Stimulated activated CD4-positive, alpha-beta T cell treated with anti-CD3 and anti-CD28 coated beads, Interleukin-2, amount 100 ng/mL, for 48 hours (primary cell): ENCODE measurements at places on chromosomes 4 and X.

DNA sequence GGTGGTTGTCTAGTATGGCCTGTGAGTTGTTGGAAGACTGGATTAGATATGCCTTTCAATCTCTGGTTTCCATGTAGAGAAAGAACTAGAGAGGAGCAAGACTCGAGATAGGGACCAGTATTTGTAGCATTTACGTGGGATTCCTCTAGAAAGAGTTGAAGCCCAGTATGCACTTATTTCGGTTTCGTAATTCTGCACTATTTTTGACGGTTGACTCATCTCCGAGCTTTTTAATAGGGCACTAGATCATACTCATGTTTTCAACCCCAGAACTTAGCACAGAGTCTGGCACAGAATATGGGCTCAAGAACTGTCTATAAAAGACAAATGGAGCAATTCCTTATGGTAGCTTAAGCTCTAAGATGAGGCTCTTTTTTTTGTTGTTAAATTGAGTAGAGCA lies 15.7 kb downstream of the HELT start:
- no peak for DNase-seq

DNA sequence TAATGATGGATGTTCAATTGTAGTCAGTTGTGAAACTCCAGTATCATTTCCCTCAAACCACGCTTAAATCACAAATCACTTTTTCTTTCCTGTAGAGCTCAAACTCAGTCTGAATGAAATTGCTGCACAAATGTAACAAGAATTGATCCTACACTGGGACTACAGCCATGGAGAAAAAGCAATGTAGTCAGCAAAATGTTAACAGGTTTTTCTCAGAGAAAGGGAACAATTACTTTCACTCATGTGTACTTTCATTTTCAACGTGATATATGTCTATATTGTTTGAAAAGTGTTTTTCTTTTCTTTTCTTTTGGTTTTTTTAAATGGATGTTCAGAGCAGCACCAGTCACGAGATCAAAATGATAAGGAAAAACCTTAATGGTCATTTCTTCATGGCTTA lies 22.7 kb downstream of the SDAD1 start:
- no peak for DNase-seq

DNA sequence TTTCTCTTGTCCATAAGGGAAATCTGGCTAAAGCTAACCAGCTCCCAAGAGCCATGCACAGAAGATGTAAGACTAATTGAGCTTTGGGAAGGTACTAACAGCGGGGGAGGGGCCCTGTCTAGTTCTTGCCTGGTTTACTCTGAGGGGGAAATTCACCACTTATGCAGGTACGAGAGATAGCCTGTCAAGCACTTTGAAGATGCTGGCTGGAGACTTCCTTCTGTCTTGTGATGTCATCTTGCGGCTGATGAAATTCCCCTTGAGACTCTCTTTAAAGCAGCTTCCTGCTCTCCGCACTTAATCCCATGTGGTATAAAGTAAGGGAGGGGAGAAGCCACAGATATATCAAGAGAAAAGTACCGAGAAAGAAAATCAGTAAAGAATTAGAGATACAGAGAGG lies 345.3 kb downstream of the MAPK10 start:
- DNase-seq: no peak

- DNase-seq: no peak
Measured at GRCh38 chrX:63751481-63751880, 33.5 kb downstream of the ARHGEF9 start.

DNA sequence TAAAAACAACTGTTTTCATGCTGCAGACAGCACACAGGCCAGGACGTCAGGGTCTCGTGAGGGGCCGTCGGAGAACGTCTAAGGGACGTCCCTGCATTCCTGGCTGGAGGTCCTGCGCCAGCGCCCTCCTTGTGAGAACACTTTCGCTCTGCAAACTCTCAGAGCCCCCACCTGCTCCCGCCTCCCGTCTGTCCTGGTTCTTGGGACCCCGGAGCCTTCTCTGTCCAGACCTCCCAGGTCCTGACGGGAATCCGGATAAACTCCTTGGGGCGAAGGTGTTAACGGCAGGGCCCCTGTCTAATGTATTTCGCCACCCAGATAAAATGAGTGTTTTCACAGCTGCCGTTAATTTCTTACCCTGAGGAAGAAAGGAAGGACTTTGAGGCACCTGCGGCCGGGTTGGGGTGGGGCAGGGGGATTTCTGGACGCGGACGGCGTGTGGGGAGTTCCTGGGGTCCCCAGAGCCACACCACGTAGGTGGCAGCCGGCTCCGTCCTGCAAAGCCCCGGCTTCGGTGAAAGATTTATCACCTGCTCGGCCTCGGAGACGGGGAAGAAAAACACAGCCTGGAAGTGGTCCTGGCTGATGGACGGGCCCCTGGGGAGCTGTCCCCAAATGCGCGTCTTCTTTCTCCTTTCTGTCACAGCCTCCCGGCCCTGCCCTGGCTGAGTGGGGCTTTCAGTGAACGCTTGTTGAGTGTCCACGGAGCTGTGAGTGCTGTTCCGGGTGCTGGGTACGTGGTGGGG lies 35.1 kb upstream of the PPP2R3B start:
- DNase-seq: no peak

DNA sequence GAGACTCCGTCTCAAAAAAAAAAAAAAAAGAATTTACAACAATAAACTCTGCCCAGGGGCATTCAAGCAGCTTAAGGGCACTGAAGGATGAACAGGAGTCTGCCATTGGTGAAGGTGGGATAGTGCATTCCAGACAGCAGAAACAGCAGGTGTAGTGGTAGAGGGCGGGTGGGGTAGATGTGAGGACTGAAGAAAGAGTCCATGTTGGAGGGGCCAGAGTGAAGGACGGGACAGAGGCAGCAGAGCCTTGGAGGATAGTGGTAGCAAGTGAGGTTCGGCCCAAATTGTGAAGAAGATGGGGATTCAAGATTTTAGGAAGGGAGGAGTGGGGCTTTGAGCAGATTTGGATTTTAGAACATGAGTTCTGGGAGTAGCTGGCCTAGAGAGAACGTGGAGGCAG lies 75.7 kb downstream of the MED28 start:
- no peak for DNase-seq

DNA sequence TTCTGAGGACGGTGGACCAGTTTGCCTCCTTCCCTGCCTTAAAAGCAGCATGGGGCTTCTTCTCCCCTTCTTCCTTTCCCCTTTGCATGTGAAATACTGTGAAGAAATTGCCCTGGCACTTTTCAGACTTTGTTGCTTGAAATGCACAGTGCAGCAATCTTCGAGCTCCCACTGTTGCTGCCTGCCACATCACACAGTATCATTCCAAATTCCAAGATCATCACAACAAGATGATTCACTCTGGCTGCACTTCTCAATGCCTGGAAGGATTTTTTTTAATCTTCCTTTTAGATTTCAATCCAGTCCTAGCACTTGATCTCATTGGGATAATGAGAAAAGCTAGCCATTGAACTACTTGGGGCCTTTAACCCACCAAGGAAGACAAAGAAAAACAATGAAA lies 255.3 kb downstream of the RAPGEF2 start:
- no peak for DNase-seq
